ENCODE measurements at places on chromosomes 12 and 14.

DNA sequence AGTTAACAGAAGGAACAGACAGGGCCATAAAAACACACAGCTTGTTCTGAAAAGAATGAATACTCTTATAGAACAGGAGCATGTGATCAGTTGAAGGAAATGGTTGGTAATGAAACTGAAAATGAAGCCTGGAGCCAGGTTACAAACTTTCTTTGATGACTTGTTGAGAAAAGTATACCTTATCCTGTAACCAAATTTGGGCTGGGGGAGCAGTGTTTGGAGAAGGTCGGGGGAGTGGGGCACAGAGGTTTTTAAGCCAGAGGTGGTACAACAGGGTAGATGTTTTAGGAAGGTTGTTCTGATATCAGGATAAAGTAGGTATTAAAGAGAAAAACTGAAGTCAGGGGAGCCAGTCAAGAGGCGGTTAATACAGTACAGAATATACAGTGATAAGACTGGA is 8.2 kb downstream of the GOLT1B start:
- no peak for DNase-seq

GRCh38 chr12:25438638-25439037 is 114.4 kb downstream of the LMNTD1 start:
- no peak for DNase-seq

DNA sequence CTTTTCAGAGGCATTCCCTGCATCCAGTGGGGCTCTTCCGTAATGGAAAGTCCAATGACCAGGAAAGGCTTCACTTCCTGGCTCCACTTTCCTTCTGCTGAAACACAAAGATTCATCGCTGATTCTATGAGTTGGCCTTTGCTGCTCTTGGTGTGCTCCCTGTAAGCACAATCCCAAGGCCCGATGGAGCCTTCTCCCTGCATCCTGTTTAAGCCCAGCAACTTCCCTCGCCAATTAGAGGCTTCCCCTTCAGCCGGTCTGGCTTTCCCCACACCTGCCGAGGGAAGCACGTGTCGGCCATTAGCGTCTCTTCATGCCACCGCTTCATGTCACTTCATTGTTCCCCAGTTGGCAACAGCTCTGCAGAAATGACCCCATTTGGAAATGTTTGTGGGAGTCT is 693.9 kb downstream of the MED13L start:
- no peak for DNase-seq

GRCh38 chr12:51827925-51828818 is 20.3 kb downstream of the FIGNL2 start:
- no peak for DNase-seq

DNA sequence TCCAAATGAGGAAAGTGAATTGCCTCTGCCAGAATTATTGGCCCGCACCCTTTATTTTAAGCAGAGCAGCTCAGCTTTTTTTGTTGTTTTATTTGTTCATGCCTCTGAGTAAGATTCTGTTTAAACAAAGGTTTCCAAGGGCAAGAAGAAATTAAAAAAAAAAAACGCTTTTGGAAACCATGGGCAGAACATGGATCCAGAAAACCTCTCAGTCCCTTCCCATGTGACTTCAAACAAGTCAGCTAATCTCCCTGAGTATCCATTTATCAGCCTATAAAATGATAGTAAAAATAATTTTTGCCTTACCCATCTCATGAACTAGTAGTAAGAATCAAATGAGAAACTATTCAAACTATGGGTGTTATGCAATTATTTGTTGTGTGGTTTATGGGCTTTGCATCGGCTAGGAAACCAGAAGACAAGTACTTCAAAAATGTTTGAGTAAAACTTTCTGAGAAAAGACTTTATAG is 27.6 kb downstream of the KITLG start:
- no peak for DNase-seq
